ENCODE measurements at places on chromosomes 12 and 14. TPM values are rescaled to one million over a fixed set of nuclear protein-coding genes. Genes with fewer than 3 reads are reported as not detected.

DNA sequence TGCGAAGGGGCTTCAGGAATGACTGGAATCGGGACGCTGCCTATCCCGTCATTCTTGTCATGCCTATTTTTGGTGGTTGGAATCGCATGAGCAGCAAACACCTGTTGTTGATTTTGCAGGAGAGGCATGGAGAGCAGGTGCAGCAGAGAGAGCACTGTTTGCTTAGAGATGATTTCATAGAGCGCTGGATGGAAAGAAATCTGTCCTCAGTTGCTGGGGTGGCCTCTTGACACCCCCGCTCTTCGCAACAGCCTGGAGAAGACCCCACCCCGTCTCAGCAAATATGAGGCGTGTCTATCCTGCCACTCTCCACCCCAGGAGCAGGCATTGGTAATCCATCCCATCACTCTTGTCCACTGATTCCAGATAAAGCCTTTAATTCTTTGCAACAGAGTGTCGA, 19.3 kb upstream of the NCOR2 start:
- no peaks in the 10 kb centered on the region for H3K27me3 ChIP-seq
- no peak overlapping the region for H3K4me3 ChIP-seq
- H3K4me1 ChIP-seq: peaks cover 8% of the 10 kb centered on the region

DNA sequence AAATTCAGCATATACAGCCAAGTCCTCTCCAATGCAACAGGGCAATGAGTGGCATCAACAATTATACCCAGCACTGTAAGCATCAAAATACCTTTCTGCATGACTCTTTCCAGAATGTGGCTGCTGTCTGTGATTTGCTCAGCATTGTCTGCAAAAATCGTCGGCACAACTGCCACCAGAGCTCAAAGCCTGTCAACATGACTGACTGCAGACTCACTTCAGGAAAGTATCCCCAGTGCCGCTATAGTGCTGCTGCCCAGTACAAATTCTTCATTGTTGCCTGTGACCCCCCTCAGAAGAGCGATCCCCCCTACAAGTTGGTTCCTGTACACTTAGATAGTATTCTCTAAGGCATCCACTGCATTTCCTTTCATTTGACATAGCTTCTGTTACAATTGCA, 735 bp downstream of the RNASE6 start:
- H3K4me3 ChIP-seq: no peak overlapping the region
- H3K36me3 ChIP-seq: no peaks in the 10 kb centered on the region
- no peaks in the 10 kb centered on the region for H3K27me3 ChIP-seq
- DNase-seq: no peak

DNA sequence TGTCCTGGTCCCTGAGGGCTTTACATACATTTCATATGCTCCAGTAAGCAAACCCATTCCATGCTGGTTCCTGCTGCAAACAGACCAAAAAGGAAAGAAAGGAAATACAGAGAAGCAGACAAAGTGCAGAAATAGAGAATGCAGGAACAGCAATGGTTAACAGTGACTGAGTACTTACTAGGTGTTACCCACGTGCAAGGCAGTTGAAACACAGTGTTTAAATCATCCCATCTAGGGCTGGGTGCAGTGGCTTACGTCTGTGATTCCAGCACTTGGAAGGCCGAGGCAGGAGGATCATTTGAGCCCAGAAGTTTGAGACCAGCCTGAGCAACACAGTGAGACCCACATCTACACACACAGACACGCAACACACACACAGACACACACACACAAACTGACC, 21.2 kb upstream of the NINJ2 start:
- H3K27me3 ChIP-seq: no peaks in the 10 kb centered on the region
- no peak overlapping the region for H3K27ac ChIP-seq
- no peak overlapping the region for H3K4me3 ChIP-seq
- H3K4me1 ChIP-seq: no peaks in the 10 kb centered on the region
- H3K36me3 ChIP-seq: no peaks in the 10 kb centered on the region
- no peak for DNase-seq

DNA sequence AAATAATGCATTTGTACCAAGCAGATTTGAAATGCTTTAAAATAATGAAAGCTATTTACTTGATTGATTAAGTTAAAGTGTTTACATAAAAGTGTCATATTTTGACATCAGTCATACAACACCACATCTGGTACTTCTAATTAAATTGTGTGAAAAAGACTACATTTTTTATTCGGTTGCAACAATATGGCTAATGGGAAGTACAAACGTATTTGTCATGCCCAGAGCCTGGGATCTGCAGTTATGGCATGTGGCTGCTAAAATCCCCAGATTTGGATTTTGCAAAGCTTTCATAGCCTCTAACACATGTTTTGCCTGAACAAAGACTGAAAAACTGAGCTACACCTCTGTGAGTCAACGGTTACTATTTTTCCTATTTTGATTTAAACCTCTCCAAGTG, 66.6 kb downstream of the LLPH start:
- no peak overlapping the region for H3K4me3 ChIP-seq
- H3K36me3 ChIP-seq: no peaks in the 10 kb centered on the region
- no peak overlapping the region for H3K27ac ChIP-seq
- no peak for DNase-seq

GRCh38 chr12:114817571-114818425, 133.8 kb upstream of the TBX3 start:
- H3K36me3 ChIP-seq: no peaks in the 10 kb centered on the region
- H3K27ac ChIP-seq: no peak overlapping the region
- no peaks in the 10 kb centered on the region for H3K27me3 ChIP-seq
- no peak for DNase-seq
- H3K4me1 ChIP-seq: no peaks in the 10 kb centered on the region

DNA sequence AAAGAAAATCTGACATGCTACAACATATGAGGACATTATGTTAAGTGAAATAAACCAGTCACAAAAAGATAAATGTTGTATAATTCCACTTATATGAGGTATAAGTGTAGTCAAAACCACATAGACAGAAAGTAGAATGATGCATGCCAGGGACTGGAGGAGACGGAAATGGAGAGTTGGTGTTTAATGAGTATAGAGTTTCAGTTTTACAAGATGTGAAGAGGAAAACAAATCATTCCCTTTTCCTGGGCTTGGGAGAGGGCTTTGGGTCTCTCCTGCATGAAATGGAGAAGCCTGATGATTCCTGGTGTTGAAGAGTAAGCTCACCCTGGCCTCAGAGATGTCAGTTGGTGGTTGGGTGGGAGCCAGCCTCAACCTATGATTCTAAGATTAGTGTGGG, 158.4 kb upstream of the PLXNC1 start:
- no peaks in the 10 kb centered on the region for H3K27me3 ChIP-seq
- no peaks in the 10 kb centered on the region for H3K36me3 ChIP-seq
- H3K27ac ChIP-seq: no peak overlapping the region
- H3K4me3 ChIP-seq: no peak overlapping the region
- DNase-seq: no peak

GRCh38 chr14:38762845-38763244, 340.2 kb downstream of the SEC23A start:
- 0 out of 2 replicates have a peak, but pooled peaks cover 2% of the 10 kb centered on the region for H3K27me3 ChIP-seq
- H3K36me3 ChIP-seq: no peaks in the 10 kb centered on the region
- H3K4me1 ChIP-seq: no peaks in the 10 kb centered on the region
- DNase-seq: no peak

- H3K27ac ChIP-seq: no peak overlapping the region
- H3K4me1 ChIP-seq: no peaks in the 10 kb centered on the region
- H3K27me3 ChIP-seq: no peaks in the 10 kb centered on the region
- H3K4me3 ChIP-seq: no peak overlapping the region
Observed at GRCh38 chr12:34625116-34625515, 602.8 kb downstream of the ALG10 start.

- H3K4me3 ChIP-seq: no peak overlapping the region
- H3K27me3 ChIP-seq: no peaks in the 10 kb centered on the region
- H3K27ac ChIP-seq: peak overlapping the region; percentile 35
- H3K36me3 ChIP-seq: peaks cover 32% of the 10 kb centered on the region
Observed at GRCh38 chr12:49330631-49331379, 6.2 kb downstream of the C1QL4 start.

DNA sequence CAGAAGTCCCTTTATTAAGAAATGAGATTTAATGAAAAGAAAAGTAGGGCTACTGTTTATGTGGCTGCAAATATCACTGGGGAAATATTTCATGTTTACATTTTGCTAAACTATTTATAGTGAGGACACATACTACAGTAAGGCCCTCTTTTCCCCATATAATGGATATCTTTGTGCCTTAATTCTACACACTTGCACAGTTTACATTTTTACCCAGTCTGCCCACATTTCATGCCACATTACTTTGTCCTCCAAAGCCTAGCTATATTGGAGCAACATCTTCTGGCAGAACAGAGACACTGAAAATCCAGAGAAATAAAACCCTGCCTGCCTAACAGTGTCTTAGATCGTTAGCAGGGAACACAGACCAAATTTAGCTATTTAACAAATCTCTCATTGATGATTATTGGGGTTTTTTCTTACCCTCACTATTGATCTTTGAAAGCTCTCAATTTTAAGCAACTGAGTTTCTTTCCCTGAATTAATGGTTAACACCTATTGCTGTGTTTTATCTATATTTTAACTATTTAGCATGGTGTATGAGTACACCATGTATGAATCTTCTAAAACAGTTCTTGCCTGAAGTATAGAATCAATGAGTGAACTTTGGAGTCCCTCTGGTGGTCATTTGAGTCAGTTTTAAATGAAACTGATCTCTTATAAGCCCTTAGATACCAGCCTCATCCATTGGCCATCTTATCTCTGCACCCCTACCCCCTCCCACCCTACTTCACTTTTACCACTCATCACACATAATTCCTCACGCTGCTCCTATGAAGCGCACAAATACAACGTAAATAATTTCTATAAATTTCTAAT, 170.2 kb downstream of the BCAT1 start:
- no peak overlapping the region for H3K4me3 ChIP-seq
- no peaks in the 10 kb centered on the region for H3K36me3 ChIP-seq
- DNase-seq: no peak
- H3K27ac ChIP-seq: no peak overlapping the region
- H3K27me3 ChIP-seq: no peaks in the 10 kb centered on the region

DNA sequence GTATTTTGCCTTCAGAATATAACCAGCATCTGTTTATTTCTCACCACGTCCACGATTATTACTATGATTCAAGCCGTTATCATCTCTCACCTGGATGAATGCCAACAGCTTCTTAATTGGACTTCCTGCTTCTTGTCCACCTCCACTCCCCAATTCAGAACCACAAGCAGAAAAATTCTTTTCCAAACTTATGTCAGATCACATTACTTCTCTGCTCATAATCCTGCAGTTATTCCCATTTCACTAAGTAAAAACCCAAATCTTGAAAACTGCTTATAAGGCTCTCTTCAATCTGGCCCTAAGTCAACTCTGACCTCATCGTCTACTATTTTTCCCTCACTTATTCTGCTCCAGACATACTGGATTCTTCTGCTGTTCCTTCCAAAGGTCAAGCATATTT, 2.0 kb downstream of the CRY1 start:
- H3K27ac ChIP-seq: no peak overlapping the region
- DNase-seq: no peak
- peak overlapping the region; percentile 76 for H3K4me3 ChIP-seq
- H3K27me3 ChIP-seq: no peaks in the 10 kb centered on the region

- no peak overlapping the region for H3K4me3 ChIP-seq
- no peaks in the 10 kb centered on the region for H3K27me3 ChIP-seq
- H3K4me1 ChIP-seq: no peaks in the 10 kb centered on the region
- no peak overlapping the region for H3K27ac ChIP-seq
- DNase-seq: no peak
- H3K36me3 ChIP-seq: no peaks in the 10 kb centered on the region
Observed at GRCh38 chr12:15547691-15548090, 225.4 kb downstream of the PTPRO start.

DNA sequence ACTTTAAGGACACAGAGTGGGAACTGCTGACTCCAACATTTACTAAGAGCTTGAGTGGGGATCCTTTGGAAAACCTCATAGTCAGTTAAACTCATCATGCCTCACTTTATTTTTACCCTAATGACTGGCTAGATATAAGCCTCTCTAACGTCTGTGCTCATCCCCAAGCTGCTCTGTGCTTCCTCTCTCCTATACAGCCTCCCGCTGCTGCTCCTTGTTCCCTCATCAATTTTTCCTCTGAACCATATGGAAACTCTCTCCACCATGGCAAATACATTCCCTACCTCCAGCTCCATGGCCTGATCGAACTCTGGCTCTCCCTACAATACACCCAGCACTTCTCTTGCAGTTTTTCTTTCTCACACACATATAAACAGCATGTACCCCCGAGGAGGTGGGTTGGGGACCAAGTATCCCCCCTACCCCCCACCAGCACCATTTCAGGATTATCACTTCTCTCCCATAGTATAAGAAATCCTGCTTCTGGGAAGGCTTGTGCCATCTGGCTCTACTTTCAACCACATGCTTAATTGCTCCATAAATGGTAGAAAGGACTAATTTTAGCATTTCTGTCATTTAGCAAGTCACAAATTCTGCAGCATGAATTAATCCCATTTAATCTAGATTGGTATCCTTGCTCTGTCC, 39.2 kb upstream of the DYRK2 start:
- no peaks in the 10 kb centered on the region for H3K27me3 ChIP-seq
- H3K36me3 ChIP-seq: no peaks in the 10 kb centered on the region
- H3K4me1 ChIP-seq: no peaks in the 10 kb centered on the region
- H3K27ac ChIP-seq: no peak overlapping the region
- H3K4me3 ChIP-seq: no peak overlapping the region

DNA sequence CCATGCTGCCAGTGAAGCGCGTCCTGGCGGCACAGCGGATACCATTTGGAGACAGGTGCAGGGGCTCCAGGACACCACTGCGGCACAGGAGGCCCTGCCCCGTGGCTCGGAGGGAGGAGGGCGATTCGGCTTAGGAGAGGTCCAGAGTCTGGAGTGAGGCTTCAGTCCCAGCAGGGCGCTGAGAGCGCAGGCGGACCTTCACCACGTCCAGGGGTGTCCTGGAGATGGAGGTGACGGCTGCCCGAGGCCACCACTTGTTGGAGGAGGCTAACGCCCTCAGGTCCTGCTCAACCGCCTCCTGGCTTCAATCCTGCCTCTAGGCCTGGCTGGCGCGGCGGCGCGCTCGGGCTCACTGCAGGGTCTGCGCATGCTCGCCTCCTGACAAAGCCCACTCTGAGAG, 45.7 kb downstream of the EIF2S3B start:
- H3K27me3 ChIP-seq: no peaks in the 10 kb centered on the region
- H3K4me1 ChIP-seq: no peaks in the 10 kb centered on the region
- no peak overlapping the region for H3K4me3 ChIP-seq
- DNase-seq: no peak

Gene CMKLR1
- 0.15 TPM for total RNA-seq

Gene NOVA1
- not detected for total RNA-seq

Gene FAM161B
- 1.6 TPM for total RNA-seq

Gene PARPBP
- 23.5 TPM for total RNA-seq

Gene B4GALNT1
- 31.3 TPM for total RNA-seq

Gene OAS3
- 29.5 TPM for total RNA-seq

Gene IAPP
- not detected for total RNA-seq

Gene ARMH4
- 1.7 TPM for total RNA-seq

All from HCT116 (cell line).